ENCODE measurements at places on chromosomes 2 and 18.

GRCh38 chr2:96895032-96895745, 25.3 kb upstream of the SEMA4C start:
- no peak for DNase-seq

- DNase-seq = no peak
These were observed 552.8 kb upstream of the PKDCC start for GRCh38 chr2:41495050-41495449.

DNA sequence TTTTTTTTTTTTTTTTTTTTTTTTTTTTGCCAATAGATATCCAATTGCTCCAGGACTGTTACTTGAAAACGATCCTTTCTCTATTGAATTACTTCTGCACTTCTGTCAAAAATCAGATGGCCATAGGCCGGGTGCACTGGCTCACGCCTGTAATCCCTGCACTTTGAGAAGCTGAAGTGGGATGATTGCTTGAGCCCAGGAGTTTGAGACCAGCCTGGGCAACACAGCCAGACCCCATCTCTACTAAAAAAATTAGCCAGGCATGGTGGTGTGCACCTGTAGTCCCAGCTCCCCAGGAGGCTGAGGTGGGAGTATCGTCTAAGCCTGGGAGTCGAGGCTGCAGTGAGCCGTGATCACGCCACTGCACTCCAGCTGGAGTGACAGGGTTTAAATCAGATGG, 4.3 kb upstream of the CHCHD5 start:
- no peak for DNase-seq

GRCh38 chr2:230899786-230900185, 25.3 kb downstream of the GPR55 start:
- DNase-seq = no peak

DNA sequence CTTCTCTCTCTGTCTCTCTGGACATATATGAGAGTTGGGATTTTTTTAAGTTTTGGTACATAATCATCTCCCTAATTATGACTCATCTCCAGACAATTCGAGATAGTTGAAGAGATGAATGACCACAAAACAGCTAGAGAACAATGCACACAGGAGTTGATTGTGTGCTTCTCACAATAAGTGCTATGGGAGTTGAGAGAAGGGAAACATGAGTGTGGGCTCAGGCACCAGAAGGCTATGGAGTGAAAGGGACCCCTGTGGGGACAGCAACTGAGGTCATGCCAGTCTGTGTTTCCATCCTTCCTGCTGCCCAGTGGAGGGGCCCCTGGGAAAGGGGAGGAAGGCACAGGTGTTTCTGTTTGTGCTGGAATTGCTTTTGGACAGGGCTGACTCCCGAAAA, 6.5 kb upstream of the YWHAQ start:
- no peak for DNase-seq

- no peak for DNase-seq
These were observed 349.8 kb downstream of the RBM43 start for GRCh38 chr2:150911766-150912280.

GRCh38 chr2:205695460-205695991, 13.2 kb downstream of the NRP2 start:
- DNase-seq = no peak

DNA sequence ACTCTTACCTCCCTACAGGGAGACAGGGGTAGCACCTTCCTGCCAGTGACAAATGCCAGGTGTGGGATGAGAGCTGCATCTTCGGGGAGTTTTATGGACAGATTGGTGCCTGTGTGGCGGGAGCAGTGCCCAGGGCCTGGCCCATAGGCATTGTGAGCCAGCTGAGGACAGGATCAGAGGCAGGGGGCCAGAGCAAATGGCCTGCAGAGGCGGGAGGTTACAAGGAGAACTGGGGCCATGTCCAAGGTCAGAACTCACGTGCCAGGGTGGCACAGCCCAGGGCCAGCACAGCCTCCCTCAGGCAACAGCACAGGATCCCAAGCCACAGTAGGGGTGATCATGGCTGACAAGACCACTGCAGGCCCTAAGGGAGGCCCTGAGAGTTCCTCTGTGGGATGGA, 40.2 kb upstream of the MCFD2 start:
- no peak for DNase-seq

DNA sequence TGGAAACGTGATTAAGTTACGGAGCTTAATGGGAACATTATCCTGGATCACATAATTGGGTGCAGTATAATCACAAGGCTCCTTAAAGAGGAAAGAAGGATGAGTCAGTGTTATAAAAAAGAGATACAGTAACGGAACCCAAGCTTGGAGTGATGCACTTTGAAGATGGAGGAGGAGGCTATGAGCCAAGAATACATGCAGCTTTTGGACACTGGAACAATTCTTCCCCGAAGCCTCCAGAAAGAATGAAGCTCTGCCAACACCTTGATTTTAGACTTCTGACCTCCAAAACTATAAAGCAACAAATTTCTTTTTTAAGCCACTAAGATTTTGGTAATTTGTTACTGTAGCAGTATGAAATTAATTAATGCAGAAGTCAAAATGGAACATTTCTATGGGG, 85.1 kb downstream of the CDH7 start:
- no peak for DNase-seq

GRCh38 chr2:41400088-41400665, 647.6 kb upstream of the PKDCC start:
- DNase-seq = no peak

GRCh38 chr18:46449499-46449898, 207.5 kb downstream of the LOXHD1 start:
- DNase-seq = no peak

DNA sequence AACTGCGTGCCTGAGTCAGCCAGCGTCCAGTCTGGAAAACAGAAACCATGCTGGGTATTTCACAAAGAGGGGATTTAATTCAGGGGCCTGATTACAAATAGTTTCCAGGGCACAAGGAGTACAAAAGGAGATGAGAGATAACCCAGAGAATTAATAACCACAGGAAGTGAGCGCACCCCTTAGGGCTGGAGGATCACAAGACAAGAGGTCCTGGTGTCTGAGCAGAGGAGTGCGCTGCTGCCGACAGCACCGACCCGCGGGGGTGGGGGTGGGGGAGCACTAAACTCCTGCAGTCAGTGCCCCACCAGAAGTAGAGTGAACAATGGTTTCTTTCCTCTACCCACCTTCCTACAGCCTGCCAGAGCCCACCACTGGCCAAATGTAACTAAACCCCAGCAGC, 20.8 kb upstream of the MAL start:
- no peak for DNase-seq

DNA sequence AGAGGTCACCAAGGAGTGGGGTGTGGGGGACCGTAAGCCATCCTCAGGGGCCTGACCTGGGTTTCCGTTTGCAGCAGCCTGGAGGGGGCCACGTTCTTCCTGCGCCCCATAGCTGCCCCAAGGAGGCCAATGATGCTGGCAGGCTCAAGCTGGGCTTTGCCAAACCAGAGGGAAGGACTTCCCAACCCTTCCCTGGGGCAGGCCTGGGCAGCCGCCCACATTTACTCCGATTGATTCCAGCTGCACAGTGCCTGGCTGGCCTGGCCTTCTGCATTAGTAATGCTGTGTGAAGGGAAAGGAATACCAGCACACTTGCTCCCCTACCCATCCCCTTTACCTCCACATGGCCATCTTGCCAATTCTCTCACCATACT, 360.6 kb upstream of the SLC14A2 start:
- no peak for DNase-seq

DNA sequence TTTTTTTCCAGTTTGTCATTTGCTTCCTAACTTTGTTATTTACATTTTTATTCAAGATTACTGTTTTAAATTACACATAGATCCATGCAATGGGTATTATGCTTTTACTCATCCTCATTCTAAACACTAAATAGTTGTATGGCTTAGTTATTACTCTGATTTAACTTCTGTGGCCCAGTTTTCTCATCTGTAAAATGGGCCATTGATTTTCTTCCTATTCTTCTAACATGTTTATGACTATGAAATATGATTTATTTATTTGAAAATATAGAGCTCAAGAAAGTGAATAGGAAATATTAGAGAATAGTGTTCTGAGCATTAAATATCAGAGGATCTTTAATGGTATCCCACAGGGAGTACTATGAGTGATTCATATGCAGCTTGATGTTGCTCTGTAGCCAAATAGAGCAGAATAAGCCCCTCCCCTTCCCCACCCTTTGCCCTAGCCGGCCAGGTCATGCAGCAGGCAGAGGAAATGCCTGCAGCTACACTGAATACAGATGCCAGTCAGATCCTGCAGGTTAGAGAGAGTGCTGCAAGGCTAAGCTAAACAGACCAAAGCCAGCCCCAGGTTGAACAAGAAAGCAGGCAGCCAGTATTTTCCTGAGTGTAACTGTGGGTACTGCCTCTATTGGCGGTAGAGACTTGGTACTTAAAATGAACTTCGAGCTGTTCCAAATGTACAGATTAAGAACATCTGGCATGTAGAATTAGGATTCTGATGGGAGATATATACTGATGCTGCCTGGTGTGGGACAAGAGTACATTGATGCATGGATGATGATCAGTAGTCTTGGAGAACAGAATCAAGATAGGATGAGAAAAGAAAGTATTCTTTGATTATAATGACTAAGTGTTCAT, 11.7 kb upstream of the ACYP2 start:
- no peak for DNase-seq

DNA sequence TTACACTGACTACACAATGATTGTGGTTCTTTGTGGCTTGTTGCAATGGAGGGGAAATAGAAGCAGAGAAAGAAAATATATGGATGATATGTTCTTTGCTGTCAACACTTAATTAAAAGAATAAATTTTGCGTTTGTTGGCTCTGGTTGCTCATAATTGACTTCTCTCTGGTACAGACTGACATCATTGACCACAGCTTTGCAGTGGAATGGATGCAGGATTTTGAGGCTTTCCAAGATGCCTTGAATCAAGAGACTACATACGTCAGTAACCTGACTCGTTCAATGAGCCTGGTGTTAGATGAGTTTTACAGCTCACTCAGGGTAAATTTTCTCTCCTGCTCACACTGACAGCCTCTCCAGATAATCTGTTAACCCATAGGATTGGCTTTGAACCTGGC, 9.9 kb downstream of the GPN1 start:
- no peak for DNase-seq

- no peak for DNase-seq
These were observed 29.6 kb upstream of the IL1R1 start for GRCh38 chr2:102112692-102113665.

GRCh38 chr18:8561123-8561910, 47.9 kb upstream of the RAB12 start:
- no peak for DNase-seq

All from T-helper 9 cell (primary cell).